ENCODE measurements at places on chromosomes 13 and 19.

DNA sequence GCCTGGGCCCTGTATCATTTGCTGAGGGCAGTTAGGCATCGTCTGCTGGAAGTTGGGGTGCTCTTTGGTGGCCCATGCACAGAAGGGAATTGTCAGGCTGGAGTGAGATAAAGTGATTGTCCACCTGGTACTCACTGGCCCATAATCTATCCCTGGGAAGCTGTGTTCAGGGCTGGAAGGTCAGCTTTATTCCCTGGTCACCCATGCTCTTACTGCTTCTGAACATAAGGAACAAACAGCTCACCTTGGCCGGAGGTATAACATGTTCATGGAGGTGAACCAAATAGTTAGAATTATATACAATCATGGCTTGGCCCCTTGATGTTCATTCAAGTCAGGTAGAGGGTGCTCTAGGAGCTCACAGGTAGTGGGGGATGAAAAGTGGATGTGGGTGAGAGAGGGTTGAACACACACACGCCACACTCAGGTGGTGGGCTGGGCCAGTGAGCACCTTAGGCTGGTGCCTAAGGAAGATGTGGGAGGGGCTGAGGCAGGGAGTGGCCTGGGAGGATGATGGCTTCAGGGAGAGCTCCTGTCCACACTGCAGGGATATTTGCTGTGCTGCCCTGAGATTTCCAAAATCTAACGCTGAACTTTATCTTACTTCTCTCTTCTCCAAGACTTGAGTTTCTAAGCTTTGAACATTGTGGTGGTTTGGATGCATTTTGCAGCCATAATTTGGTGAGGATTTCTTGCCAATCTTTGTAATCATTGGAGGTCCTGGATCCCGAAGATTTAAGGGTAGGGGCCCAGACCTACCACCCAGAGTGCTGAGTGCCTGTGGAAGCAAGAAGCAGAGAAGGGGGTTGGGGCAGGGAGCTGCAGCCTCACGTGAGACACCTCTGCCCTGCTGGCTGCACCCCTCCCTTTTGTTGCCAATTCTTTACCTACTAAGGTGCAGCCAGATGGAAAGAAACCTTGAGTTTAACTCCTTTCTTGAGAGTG lies 420.6 kb downstream of the ZNF536 start:
- DNase-seq, result no peak

- DNase-seq, result no peak
Measured at GRCh38 chr13:112710855-112711527, 21.2 kb downstream of the ATP11A start.

- DNase-seq, result no peak
Measured at GRCh38 chr13:73910733-73911132, 223.5 kb downstream of the KLF12 start.

GRCh38 chr19:10116085-10116865 lies 3.4 kb downstream of the EIF3G start:
- no peak for DNase-seq

- DNase-seq, result no peak
Measured at GRCh38 chr19:17893766-17894165, 22.0 kb downstream of the SLC5A5 start.

GRCh38 chr13:93227280-93227877 lies 772 bp downstream of the GPC6 start:
- DNase-seq, result no peak

DNA sequence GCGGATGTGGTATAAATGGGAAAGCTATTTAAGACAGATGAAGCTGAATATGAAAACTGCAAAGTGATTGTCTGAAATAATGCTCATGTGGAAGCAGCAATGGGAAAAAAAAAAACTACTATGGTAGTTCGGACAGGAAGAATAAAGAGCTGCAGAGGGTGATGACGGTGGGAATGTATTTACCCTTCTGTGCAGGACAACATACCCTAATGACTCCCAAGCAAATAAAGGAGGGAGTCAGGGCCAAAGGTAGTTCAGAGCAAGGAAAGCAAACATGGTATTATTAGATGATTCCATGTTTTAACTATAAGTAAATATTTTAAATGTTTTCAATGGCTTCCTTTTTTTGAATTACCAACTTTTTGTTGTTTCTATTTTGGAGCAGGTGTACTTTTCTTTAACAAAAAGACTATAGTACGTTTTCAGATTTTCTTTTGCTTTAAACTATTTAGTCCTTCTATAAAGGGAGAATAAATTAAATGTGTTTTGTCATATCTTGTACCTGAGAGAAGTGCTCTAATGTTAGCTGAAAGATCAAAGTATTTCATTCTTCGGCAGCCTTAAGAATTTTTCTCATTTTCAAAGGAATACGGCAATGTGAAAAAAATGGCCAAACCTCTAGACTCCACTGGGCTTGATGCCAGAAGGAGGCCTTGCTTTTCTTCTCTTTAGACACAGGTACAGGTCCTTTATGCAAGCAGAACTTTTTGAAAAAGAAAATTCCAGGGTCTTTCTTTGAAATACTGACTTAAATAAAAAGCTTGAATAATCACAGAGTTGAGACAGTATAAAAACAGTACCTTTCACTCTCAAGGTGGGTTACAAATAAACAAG lies 67.8 kb upstream of the ZDHHC20 start:
- DNase-seq, result no peak

DNA sequence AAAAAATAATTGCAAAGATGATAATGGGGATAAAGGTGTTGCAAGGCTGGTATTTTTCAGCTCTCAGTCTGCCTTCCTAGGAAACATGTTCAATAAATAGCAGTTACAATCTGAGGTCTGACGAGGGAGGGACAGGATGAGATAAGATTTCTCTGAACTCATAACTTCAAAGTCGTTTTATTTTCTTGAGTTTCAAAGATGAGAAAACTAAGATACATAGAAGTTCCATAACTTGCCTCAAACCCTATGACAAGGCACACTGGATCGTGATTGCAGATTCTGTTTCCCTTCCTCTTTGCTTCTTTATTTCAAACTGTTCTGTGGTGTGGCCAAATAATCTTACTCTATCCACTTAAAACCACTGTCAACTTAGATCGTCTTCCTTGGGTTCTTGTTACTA lies 327.2 kb downstream of the GPC5 start:
- DNase-seq, result no peak

GRCh38 chr19:18193388-18194180 lies 566 bp downstream of the MPV17L2 start:
- no peak for DNase-seq

- DNase-seq, result no peak
Measured at GRCh38 chr13:90565985-90566713, 781.3 kb upstream of the MIR17HG start.

DNA sequence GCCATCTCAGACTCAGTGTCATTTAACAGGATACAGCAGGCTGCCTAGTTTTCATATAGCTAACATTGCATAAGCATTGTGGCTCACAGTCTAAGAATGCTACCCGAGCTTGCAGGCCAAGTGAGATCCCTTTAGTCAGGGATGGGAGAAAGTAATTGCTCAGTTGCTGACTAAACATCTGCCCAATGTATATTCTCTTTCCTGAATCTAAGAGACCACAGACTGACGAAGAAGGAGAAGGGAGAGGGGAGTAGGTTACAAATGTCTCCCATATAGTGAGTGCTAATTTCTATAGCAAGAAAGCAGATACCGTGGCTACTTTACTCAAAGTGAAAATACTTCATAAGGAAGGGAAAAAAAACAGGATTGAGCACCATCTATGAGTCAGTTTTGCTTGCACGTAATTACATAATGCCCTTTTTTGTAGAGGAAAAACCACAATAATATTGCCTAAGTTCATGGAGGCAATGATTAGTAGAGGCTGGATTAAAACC lies 453.9 kb downstream of the COG6 start:
- DNase-seq, result peak; percentile 42

DNA sequence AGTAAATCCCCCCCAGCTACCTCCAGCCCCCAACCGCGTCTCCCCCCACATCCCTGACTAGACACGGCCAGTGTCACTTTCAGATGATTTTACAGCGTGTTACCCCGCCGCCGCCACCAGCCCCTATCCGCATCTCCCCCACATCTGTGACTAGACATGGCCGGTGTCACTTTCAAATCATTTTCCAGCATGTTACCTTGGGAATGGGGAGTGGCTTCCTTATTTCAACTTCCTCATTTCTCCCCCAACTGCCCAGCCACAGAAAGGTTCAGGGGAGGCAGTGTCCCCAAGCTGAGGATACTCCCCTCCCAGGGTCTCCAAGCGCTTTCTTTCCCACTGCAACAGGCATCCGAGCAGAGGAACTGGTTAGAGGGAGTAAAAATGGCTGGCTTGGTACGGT lies 18.4 kb downstream of the ADGRL1 start:
- DNase-seq, result no peak

- no peak for DNase-seq
Measured at GRCh38 chr13:36068566-36068965, 62.6 kb downstream of the DCLK1 start.

- DNase-seq, result no peak
Measured at GRCh38 chr13:83248751-83249150, 633.5 kb downstream of the SLITRK1 start.

DNA sequence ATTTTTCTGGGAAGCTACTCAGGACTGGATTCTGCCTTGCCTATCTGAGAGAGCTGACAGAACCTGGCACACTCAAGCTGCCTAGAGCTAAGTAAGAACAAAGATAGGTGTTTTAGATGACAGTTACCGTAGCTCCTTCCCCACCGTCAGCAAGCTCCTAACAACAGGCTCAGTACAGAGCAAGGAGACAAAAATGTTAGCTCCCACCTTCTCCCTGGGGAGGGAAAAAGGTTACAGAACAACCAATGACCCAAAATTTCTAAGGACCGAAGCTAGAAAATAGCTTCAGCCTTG lies 1058.2 kb upstream of the PCDH20 start:
- DNase-seq, result no peak

DNA sequence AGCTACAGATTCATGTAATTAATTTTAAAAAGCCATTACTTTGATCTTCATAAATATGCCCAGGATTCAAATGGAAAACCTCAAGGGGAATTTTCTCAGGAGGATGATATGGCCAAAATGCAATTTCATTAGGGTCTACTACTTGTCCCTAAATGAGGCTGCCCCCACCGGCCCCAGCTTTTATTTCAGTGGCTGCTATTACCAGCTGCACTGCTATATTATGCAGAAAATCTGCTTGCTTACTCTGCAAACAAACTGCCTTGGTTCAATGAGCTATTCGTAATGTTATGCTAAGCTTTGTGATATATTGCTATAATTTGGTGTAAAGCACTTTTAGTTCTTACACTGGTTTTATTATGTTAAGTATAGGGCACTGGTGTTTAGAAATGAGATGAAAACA lies 137.3 kb upstream of the TMTC4 start:
- DNase-seq, result no peak

DNA sequence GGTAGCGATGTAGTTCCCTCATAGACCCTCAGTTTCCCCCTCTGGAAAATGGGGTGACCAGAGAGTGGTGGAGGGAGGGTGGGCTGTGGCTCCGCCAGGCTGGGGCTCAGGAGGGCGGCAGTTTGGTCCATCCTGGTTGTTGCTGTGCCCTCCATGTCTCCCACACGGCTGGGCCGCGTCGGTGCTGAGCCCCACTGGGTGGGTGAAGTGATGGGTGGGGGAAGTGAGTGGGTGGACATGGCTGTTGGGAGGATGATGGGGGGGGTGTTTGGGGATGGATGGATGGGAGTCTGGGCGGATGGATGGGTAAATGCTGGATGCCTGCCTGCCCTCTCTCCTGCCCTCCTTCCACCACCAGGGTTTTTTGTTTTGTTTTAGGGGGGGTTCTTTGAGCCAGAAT lies 16.6 kb upstream of the EHD2 start:
- DNase-seq, result no peak

DNA sequence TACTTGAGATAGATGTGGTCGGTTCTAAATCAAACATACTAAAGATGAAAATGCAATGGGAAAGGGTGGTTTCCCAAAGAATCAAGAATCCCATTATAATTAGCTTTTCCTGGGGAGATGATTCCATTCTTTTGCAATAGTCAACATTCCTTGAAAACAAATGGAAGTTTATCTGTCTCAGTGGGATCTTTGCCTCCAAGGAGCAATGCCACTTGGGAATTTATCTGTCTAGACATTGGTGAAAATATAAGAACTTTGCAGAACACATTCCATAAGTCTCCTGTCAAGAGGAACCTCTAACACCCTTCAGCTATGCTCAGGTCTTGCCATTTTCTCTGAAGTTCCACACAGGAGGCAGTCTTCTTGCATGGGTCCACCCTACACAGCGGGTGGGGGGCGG lies 152.5 kb downstream of the KCTD12 start:
- no peak for DNase-seq

- DNase-seq, result no peak
Measured at GRCh38 chr13:105543742-105544141, 991.7 kb downstream of the EFNB2 start.

DNA sequence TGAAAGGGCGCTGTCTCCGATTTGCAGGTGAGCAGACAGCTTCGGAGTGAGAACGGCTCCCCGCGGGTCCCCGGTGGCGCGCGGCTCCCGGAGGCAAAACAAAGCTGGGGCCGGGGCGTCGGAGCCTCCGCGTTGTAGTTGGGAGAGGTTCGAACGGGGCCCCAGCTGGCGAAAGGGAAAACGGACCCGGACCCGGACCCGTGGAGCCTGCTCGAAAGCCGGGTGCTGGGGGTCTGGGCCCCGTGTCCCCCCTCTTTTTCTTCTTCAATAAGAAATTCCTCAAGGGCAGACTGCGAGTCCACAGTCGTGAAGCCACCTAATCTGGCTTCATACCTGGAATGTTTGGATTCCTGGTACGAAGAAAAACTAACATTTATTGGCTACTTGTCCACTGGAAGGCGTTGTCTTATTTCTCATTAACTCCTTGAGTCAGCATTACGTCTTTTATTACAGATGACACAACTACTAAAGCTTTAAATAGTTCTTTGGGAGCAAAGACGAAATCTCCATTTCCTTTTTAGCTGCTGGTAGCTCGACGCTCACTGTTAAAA lies 632 bp upstream of the MTIF3 start:
- DNase-seq, result no peak

GRCh38 chr13:31919241-31919640 lies 112.3 kb upstream of the FRY start:
- DNase-seq, result no peak

GRCh38 chr13:60066226-60066625 lies 97.5 kb downstream of the DIAPH3 start:
- DNase-seq, result no peak

DNA sequence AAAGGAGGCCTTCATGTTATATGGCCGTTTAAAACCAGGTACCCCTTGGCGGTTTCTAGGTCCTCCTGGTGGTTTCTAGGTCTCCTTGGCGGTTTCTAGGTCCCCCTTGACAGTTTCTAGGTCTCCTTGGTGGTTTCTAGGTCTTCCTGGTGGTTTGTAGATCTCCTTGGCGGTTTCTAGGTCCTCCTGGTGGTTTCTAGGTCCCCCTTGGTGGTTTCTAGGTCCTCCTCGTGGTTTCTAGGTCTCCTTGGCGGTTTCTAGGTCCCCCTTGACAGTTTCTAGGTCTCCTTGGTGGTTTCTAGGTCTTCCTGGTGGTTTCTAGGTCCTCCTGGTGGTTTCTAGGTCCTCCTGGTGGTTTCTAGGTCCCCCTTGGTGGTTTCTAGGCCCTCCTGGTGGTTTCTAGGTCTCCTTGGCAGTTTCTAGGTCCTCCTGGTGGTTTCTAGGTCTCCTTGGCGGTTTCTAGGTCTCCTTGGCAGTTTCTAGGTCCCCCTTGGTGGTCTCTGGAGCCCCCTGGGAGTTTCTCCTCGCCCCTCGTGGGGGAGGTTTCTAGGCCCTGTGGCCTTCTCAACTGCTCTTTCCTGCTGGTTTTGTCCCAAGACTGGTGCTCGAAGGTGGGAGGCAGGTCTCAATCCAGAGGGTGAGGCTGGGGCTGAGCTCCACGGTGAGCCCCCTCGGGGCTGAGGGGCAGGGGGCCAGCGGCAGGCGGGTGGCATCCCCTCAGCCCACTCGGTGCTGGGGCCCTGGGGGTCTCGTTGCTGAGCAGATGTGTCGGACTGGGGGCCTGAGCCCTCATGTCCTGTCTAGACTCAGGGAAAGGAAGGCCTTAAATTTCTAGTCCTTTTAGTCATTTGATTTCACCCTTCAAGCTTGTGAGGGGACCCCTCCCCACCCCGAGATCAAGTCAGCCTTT lies 8.0 kb downstream of the HCN2 start:
- DNase-seq, result no peak
